Kasumi-1 (cell line): ENCODE measurements at places on chromosomes 6 and 20.
A peak's percentile ranks its signal among the peaks of the same experiment; 100 is the strongest.

DNA sequence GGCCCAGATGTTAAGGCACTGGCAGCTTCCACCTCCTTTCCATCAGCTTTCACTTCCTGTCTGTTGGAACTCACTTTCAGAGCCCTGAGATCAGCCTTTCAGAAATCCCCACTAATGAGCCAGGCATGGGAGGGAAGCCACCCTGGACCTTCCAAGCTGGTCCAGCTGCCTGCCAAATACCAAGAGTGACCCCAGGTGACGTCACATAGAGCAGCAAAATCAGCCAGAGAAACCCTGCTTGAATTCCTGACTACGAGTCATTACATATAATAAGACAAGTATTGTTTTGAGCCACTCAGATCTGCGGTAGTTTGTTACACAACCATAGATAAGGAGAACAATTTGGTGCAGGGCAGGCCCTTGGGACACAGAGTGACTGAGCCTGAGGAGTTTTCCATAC is 556.0 kb upstream of the JAG1 start:
- DNase-seq: no peak

DNA sequence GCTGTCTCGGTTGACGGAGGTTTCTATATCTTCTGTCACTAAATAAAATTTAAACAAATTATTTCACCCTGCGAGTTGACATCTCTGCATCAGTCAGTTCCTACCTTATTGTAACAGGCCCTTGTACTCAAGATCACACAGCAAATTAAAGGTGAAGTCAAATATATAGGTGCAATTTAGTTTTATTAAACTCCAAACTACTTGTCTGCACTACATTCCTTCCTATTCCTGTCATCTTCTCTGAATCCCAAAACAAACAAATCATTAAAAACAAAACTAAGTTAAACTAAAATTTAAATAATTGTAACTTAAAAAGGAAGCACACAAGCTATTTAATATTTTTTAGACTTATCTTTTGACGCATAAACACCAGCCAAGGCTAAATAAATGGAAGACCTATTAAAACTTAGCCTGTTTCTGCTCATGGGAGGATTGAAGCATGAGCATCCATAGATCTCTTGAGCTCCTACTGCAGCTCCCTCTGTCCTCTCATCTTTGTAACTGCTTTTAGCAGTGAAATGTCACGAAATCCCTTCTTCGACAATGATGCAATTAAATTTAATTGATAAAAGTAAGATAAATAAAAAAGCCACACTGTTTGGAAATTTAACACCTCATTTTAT is 1152.3 kb upstream of the GJE1 start:
- DNase-seq: no peak

- DNase-seq: peak; percentile 79
Measured at GRCh38 chr6:31580807-31581433, 1.3 kb downstream of the LTB start.

DNA sequence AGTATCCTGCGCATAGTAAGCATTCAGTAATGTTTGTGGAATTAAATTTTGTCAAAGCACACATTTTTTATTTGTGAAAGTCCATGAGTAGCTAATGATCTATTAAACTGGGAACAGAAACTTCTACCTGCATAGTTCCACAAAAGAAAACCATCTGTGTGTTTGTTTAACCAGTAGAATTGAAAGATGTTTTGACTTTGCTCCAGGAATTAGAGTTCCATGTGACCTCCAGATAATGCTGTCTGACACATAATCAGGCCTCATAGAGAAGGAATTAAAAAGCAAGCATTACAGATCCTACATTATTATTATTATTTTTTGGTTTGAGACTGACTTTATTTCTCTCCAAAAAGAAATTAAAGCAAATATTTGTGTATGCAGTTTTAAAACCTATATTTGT is 126.5 kb downstream of the PACRG start:
- no peak for DNase-seq

GRCh38 chr6:13548500-13549210 is 25.7 kb upstream of the SIRT5 start:
- DNase-seq: no peak

DNA sequence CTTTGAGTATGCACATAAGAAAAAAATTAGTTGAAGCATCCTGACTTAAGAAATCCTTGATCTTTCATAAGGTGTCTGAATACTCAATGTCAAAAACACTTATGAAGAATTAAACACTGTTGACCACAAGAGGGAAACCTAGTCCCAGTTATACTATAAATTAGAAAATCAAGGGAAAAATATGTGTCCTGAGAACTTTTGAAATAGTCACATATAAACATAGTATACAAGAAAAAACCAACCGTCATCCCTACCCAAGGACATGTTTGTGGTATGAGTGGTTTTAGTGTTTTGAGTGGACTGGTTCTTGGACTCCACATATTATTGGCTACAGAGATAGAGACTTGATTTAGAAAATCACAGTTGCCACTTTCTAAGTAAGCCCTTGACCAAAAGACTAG is 7.6 kb upstream of the HLA-DRA start:
- peak; percentile 24 for DNase-seq

DNA sequence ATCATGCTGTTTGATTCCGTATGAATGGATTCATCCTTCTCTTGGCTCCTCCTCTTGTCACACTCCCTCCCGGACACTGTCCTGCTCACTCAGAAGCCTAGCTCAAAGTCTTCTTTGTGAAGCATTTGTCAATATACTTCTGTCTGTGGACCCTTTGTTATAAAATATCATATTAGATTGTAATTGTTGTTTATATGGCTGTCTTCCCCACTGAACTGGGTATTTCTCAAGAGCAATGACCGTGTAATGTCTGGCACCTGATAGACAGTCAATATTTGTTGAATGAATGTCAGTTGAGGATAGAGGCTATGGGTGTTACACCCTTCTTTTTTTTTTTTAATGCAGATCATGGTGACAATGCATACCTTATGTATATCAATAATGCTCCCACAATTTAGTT is 335.3 kb downstream of the SOX4 start:
- DNase-seq: no peak

DNA sequence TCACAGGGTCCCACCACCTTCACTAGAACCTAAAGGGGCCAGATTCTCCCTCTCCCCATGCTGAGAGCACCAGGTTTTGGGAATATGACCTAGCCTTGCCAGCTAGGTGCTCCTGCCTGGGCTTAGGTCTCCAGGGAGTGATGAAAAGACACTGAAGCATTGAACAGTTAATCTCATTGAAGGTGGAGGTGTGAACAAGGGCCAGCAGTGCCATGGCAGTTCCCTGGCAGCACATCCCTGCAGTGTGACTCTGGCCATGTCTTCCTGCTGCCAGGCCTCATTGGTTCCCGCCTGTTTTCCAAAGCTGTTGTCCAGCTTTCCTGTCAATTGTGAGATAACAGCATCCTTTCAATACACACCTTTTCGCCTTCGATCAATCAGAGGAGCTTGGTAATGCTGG is 10.9 kb downstream of the PPIL6 start:
- no peak for DNase-seq
